Stimulated activated CD8-positive, alpha-beta memory T cell treated with anti-CD3 and anti-CD28 coated beads, Interleukin-7, amount 100 ng/mL, for 4 hours (primary cell): ENCODE measurements at places on chromosomes 1 and 21.

GRCh38 chr1:11802973-11803885 lies 2.5 kb downstream of the MTHFR start:
- peak; percentile 64 for DNase-seq

- no peak for DNase-seq
Observed at GRCh38 chr1:156600733-156601121, 552 bp downstream of the GPATCH4 start.

GRCh38 chr1:209733409-209734192 lies 22.3 kb upstream of the TRAF3IP3 start:
- no peak for DNase-seq

GRCh38 chr1:203544978-203545816 lies 51.2 kb downstream of the OPTC start:
- no peak for DNase-seq
